T-helper 2 cell treated with Interferon-gamma antibody and Interleukin-4, amounts not matched to agents 5 μg/mL and 100 μg/mL, for 36 hours (primary cell): ENCODE measurements at places on chromosomes 2 and 18.

GRCh38 chr2:100199421-100199820 lies 57.0 kb upstream of the AFF3 start:
- DNase-seq: no peak

- no peak for DNase-seq
Measured at GRCh38 chr2:215105607-215106354, 32.6 kb downstream of the ABCA12 start.

- DNase-seq: no peak
Measured at GRCh38 chr2:1588978-1589621, 155.2 kb downstream of the PXDN start.

- no peak for DNase-seq
Measured at GRCh38 chr2:76711490-76711889, 810.7 kb downstream of the LRRTM4 start.

- DNase-seq: no peak
Measured at GRCh38 chr2:164873210-164873908, 31.7 kb upstream of the COBLL1 start.

- no peak for DNase-seq
Measured at GRCh38 chr18:29586210-29586609, 1409.3 kb upstream of the CDH2 start.

DNA sequence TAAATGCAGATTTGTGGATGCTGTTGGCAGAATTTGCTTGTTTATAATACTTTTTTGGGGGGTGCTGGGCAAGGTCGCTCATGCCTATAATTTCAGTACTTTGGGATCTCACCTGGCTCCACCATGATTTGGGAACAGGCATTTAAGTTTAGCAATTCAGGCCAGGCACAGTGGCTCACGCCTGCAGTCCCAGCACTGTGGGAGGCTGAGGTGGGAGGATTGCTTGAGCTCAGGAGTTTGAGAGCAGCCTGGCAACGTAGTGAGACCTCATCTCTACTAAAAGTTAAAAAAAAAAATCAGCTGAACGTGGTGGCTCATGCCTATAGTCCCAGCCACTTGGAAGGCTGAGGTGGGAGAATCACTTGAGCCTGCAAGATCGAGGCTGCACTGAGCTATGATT lies 20.7 kb downstream of the TANC1 start:
- DNase-seq: no peak
